ENCODE measurements at places on chromosomes 12 and 14. TPM values are rescaled to one million over a fixed set of nuclear protein-coding genes. Genes with fewer than 3 reads are reported as not detected.

BEGAIN gene
- 3.5 TPM for total RNA-seq

RIMBP2 gene
- total RNA-seq, result not detected

LTB4R gene
- 14.2 TPM for total RNA-seq

EPYC gene
- not detected for total RNA-seq

KRT3 gene
- total RNA-seq, result not detected

KLRC1 gene
- total RNA-seq, result not detected

POTEM gene
- not detected for total RNA-seq

PUS7L gene
- total RNA-seq, result 13.2 TPM

SDS gene
- not detected for total RNA-seq
